Hematopoietic multipotent progenitor cell treated with erythropoietin and hydrocortisone succinate and interleukin-3 and kit ligand, for 6 days (in vitro differentiated cells): ENCODE measurements at places on chromosomes 3 and 15.

- no peak for DNase-seq
Observed at GRCh38 chr3:85180-85579, 111.4 kb upstream of the CHL1 start.

DNA sequence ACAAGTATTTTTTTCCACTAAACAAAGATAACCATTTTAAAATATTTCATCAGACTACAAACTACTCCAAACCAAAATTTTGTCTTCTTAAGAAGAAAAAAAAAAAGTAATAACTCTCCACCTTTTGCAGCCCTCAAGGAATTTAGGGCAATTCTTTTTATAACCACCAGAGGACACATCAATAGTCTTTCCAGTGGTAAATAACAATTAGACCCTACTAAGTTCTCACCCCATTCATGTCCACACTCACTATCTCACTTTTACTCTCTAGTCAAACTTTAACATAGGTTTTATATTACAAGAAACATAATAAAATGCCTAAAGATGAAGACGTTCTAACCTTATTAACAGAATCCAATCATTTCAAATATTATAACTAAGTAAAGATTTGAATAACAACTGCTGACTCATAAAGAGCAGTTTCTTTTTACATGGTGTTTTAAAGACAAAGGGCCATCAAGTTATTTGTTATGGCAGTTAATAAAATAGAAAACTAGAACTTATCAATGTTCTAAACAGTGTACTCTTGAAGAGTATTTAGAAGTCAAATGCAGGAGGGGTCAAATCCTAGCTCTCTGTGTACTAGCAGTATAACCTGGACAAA lies 33.0 kb downstream of the CCDC39 start:
- DNase-seq: peak; percentile 17

DNA sequence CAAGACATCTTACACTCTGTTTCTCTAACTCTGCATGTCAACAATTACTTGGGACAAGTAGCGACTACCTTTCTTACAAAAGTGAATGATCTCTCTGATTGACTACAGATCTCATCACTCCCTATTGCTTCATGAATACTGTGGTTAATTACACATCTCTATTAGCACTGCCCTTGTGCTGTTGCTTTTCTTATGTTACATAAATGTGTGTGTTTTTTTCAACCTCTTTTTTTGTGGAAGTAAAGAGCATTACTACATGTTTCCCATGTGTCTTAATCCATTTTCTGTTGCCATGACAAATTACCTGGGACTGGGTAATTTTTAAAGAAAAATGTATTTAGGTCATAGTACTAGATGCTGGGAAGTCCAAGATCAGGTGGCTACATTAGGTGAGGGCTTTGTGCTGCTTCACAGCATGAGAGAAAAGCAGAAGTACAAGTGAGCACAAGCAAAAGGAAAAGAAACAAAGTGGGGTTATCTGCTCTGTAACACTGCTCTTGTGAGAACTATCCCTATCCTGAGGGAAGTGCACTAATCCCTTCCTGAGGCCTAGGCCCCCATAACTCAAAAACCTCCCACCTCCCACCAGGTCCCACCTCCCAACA lies 298.2 kb upstream of the SATB1 start:
- DNase-seq: peak; percentile 13

DNA sequence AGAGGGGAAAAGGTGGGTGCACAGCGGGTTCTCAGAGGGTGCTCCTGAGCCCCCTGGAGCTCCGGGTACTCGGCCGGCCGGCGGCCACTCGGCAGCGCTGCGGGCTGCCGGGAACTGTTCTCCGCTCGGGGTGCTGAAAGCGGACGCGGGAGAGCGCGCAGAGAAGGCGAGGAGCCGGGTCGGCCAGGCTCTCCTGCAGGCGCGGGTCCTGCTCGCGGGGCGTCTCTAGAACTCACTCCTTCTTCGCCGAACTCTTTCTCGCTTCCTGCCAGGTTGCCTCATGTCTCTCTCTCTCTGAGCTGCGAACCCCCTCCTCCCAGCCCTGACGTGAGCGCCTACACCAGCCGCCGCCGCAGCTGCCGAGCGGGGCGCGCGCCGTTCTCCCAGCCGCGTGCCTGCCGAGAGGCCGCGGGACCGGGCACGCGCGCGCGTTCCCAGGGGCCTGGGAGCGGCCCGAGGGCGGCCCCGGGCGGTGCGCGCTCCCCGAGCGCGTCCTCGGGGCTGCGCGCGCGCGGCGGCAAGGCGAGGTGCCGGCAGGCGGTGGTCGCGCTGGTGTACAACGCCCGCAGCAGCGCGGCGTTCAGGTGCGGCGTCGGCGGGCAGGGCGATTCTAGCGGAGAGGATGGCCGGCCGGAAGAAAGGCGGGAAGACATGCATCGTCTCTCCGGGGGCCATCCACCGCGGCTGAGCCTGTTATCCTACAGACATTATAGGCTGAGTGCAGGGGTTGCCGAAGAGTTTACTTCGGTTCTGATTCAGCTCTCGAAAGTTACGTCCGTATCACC lies at the start of gene PEX5L:
Gene PEX5L, minus strand, starts transcription at position 267 of the 785 bp plus-strand sequence. CDS start 338 bp downstream, outside the sequence.
- peak; percentile 54 for DNase-seq

DNA sequence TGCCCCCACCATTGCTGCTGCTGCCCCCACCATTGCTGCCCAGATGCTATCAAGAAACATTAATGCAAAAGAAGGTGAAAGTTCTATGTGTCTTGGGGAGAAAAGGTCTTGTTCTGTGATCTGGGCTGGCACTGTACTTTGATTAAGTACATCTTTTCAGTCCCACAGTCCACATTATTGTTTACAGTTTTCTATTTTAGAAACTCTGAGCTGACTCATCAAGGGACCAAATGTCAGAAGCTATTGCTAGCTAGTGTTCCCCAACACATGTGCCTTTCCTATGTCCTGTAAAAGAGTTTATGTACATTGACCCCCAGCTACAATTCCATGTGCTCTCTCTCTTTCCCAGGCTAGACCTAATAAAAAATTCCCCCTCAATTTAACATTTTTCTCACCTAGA lies 264.7 kb upstream of the NECTIN3 start:
- DNase-seq: no peak

DNA sequence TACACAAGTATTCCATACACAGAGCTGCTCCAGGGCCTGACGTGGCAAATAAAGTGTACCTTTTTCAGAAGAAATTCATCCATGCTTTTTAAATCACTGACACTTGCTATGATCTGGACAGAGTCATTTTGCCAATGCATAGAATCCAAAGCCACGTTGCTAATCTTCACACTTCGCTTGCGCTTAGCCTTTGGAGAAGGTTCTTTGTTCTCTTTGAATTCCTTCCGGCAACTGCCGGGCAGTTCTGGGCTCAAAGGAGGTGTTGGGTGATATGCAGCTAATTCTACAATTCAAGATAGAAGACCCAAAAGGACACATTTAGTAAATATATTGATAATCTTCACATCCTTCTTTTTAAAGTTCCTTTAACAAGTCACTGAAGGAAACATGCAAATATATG lies 69.9 kb downstream of the NR2E3 start:
- no peak for DNase-seq

DNA sequence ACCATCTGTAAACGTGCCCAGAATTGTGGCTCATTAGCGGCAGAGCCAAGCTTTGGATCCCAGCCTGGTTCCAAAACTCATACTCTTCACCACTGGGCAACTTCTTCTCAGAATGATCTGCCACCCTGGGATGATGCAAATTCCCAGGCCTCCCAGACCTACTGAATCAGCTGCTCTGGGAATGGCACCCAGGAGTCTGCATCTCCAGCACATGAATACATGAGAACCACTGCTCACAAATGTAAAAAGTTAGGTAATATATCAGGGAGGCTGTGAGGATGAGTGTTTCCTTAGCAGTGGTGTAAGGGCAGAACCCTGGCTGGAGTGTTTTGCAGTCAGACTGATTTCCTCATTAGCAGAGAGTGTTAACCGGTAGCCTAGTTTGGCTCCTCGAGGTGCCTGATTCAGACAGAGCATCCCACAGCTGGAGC lies 94.2 kb downstream of the LIPC start:
- no peak for DNase-seq

GRCh38 chr15:90007076-90007460 lies 5.9 kb downstream of the ZNF710 start:
- DNase-seq: no peak

DNA sequence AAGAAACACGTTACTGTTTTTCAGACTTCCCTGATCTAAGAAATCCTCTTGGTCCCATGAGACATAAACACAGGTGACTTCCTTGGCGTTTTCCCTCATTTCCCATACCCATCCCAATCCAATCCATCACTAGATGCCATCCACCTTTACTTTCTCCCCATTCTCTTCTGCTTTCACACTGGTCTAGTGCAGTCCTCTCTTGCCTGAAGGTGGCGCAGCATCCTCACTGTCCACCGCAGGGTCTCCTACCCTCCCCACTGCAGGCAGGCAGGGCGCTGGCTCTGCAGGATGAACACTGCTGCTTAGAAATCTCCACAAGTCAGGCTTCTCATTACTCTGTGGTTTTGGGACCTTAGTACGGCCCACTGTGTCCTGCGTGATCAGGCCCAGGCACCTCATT lies 58.2 kb downstream of the RAB7A start:
- DNase-seq: peak; percentile 78

- DNase-seq: no peak
Observed at GRCh38 chr3:115804713-115805119, 181.4 kb downstream of the GAP43 start.

- DNase-seq: no peak
Observed at GRCh38 chr3:159258934-159259333, 457.1 kb downstream of the MFSD1 start.

DNA sequence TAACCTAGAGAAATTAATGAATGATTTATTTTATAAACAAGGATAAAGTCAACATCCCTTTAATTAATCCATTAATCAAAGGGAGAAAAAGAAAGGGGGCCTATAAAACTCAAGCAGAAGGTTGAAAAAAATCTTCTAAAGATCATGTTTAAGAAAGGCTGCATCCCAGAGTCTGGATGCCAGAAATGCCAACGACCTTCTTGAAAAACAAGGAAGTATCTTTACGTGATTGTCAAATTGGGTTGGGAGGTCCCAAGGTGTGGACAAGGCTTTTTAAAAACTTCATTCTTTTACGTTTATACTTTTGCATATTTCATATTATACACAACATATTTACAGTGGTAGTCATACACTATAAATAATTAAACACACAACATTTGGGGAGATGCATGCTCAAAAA lies 1.6 kb downstream of the GOLGB1 start:
- DNase-seq: no peak
